ENCODE measurements at places on chromosomes 1 and 21. TPM values are rescaled to one million over a fixed set of nuclear protein-coding genes. Genes with fewer than 3 reads are reported as not detected.

DNA sequence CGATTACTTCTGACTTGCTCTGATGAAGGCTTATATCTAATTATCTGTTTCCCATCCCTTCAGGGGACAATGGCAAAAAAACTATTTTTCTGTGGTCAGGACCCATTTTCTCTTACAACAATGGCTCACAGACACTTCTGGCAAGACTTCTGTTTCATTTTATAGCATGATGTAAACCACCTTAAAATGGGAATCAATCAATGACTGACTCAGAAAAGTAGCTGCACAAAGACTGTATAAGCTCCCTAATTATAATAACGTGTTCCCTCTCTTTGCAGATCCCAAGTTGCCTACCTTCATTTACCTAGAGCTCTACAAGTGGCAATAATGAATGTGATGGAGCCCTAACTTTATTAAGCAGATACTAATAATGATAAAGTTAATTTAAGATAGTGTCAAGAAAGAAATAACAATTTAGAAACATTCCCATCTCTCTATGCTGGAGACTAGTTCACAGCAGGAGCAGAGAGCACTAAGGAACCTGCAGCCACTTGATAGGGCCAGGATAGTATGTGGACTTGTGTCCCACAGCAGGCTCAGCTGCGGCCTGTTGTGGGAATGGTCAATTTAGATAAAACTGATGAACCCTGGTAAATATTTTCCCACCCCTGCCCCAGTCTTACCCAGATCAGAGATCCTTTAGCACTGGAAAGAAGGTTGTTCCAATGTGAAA lies 538 bp downstream of the GBP2 start:
- DNase-seq, result no peak
- no peak overlapping the region for H3K4me3 ChIP-seq
- H3K27me3 ChIP-seq, result no peaks in the 10 kb centered on the region

GRCh38 chr1:110453829-110454228 lies 2.9 kb downstream of the PROK1 start:
- no peak for DNase-seq
- no peak overlapping the region for H3K27ac ChIP-seq
- no peaks in the 10 kb centered on the region for H3K4me1 ChIP-seq
- no peak overlapping the region for H3K4me3 ChIP-seq

DNA sequence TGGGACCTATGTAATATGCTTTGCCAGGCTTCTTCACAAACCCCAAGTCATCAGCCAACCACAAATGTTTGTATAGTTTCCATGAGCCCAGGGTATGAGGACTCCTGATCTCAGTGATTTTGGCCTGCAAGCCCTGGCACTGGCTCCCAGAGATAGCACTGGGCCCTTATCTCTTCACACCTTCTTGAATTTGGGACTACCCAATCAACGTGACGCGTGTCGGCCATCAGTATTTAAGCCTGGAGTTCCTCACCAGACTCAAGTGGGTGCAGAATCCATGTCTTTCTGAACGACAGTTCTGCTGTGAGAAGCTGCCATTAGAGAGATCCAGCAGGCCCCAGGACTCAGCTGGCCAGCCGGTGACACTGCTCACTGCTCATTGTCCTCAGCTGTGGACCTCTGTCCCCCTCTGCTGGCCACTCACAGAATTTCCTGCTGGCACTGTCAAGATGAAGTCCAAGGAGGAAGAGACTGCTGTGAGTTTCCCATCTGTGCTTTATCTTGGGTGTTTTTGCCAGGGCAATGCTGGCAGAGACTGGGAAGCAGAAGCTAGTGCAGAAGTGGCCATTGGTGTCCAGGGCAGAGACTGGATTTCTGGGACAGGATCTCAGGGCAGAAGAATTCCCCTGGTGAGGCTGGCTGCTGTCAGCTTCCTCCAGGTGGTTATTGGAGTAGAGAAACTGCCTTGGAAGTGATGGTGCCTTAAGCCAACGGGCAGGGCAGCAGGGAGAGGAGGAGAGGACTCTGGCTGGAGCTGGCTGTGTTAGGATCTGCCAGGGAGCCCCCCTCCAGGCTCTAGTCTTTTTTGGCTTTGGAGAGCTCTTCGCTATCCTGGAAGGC lies 28.4 kb downstream of the TMCC2 start:
- no peak overlapping the region for H3K4me3 ChIP-seq
- no peaks in the 10 kb centered on the region for H3K27me3 ChIP-seq
- no peaks in the 10 kb centered on the region for H3K36me3 ChIP-seq

GRCh38 chr1:152884085-152884484 lies 6.0 kb downstream of the SMCP start:
- no peak overlapping the region for H3K4me3 ChIP-seq
- no peaks in the 10 kb centered on the region for H3K36me3 ChIP-seq

- H3K4me3 ChIP-seq, result no peak overlapping the region
- H3K4me1 ChIP-seq, result no peaks in the 10 kb centered on the region
- DNase-seq, result no peak
- no peak overlapping the region for H3K27ac ChIP-seq
Measured at GRCh38 chr21:17636711-17637110, 24.0 kb upstream of the BTG3 start.

DNA sequence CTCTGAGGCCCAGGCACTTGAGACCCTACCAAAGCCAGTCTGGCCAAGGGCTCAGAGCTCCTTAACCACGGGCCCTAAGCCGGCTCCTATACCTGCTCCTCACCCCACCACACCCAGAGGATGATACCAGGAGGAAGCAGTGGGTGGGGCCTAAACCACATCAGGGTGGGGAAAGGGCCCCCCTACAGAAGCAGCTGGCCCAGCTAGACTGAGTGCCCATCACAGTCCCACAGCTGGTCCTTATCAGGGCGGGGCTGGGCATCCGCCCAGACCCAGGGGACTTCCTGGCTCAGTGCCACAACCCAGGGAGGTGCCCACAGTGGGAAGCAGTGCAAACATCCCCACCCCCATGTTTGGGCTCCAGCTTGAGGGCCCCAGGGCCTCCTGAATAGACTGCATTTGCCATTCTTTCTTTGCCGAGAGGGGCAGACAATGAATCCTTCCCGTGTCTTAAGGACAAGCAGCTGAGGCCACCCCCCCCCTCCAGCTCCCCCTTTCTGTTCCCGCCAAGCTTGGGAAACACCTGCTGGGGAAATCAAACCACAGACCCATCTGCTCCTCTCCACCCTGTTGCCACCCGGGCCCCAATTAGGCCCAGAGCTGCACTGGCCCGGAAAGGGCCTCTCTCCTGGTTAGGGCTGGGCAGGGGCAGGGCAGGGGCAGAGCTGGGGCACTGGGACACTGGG lies 6.2 kb downstream of the E2F2 start:
- peaks cover 41% of the 10 kb centered on the region for H3K4me1 ChIP-seq
- peaks cover 36% of the 10 kb centered on the region for H3K36me3 ChIP-seq
- no peak overlapping the region for H3K4me3 ChIP-seq
- DNase-seq, result peak; percentile 58
- no peaks in the 10 kb centered on the region for H3K27me3 ChIP-seq
- peak overlapping the region; percentile 52 for H3K27ac ChIP-seq

GRCh38 chr1:43009274-43009673 lies 50.6 kb upstream of the SLC2A1 start:
- H3K4me3 ChIP-seq, result no peak overlapping the region
- H3K36me3 ChIP-seq, result no peaks in the 10 kb centered on the region
- H3K4me1 ChIP-seq, result peaks cover 22% of the 10 kb centered on the region
- no peaks in the 10 kb centered on the region for H3K27me3 ChIP-seq
- peak; percentile 95 for DNase-seq

DNA sequence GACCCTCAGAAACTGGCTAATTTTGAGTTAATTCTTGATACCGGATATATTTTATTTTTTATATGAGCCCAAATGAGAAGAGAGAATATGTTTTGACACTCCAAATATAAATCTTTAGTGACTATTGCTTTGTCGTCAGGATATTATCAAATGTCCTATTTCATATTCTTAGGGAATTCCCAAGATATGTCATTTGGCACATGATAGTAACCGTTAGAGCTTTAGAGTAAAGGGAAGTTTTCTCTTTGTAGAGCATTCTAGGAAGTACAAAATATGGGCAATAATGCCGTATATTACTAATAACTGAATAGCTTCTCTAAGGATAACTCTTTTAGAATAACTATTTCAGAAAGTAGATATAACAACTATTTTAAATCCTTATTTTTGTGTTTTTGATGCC lies 8.3 kb upstream of the AMY2B start:
- H3K36me3 ChIP-seq, result no peaks in the 10 kb centered on the region
- DNase-seq, result no peak

DNA sequence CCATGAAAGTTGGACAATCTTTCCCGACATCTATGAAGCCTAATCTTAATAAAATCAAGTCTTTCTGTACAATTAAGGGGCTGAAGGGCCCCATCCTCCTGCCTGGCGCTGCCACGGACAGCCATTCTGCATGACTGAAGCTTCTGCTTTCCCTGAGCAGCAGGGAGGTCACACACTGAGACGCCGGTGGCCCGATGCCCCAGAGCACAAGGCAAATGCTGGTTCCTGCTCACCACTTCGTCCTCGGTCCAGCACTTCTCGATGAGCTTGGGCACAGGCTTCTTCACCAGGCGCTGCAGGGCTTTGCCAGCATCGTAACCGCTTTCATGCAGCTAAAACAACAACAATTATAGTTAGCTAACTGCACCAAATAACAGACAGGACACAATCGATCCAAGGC lies 147.8 kb downstream of the SLC45A1 start:
- DNase-seq, result no peak
- H3K4me1 ChIP-seq, result peaks cover 80% of the 10 kb centered on the region
- peak overlapping the region; percentile 89 for H3K27ac ChIP-seq
- H3K4me3 ChIP-seq, result no peak overlapping the region
- H3K27me3 ChIP-seq, result no peaks in the 10 kb centered on the region

DNA sequence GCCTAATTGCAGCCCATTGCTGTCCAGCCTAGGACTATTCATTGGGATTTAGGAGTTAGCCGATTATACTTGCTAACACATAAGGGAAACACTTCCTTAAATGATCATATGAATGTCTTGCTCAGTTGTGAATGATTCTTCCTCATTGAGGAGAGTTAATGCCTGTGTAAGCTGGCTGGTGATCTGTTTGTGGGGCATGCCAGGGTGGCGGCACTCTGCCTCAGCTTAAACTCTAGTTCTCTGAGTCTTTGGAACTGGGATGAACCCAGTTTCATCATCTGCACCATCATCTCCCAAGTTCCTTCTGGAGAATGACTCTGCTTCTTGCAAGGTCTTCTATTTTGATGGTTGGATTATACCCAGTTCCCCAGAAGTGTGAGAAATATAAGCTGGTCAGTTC lies 23.9 kb upstream of the SLAMF6 start:
- no peak overlapping the region for H3K4me3 ChIP-seq
- no peaks in the 10 kb centered on the region for H3K4me1 ChIP-seq
- DNase-seq, result no peak

DNA sequence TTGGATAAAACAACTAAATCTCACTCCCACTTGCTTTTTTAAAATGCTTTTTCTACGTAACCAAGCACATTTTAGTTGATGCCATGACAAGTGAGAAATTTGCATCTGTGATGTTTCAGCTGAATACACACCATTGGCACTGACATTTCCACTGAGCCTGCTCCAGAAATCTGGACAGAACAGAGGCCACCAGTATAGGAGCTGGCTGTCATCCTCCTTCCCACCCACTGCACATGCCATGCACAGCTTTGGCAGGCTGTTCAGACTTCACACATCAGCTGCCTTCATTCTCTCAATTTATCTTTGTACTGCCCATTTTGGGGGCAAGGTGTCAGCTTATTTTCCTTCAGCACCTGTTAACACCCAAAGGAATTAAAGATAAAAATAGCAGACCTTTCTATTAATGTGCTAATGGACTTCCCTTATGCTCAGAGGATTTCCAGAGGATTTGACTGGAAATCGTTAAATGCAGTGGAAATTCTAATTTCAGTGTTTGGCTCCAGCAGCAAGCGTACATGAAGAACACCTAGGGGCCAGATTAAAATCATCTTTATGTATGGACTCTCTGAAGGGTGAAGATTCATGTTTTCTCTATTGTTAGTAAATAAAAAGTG lies 12.9 kb upstream of the PODN start:
- H3K36me3 ChIP-seq, result no peaks in the 10 kb centered on the region
- H3K27me3 ChIP-seq, result no peaks in the 10 kb centered on the region
- no peak for DNase-seq
- no peak overlapping the region for H3K27ac ChIP-seq
- H3K4me3 ChIP-seq, result no peak overlapping the region

GRCh38 chr1:102546251-102546650 lies 549.5 kb upstream of the OLFM3 start:
- no peaks in the 10 kb centered on the region for H3K36me3 ChIP-seq
- no peak overlapping the region for H3K27ac ChIP-seq
- DNase-seq, result no peak

GRCh38 chr1:58968360-58968952 lies 184.6 kb upstream of the JUN start:
- H3K4me3 ChIP-seq, result no peak overlapping the region
- no peak overlapping the region for H3K27ac ChIP-seq
- H3K4me1 ChIP-seq, result no peaks in the 10 kb centered on the region
- DNase-seq, result no peak

Gene PLPPR4
- total RNA-seq, result not detected

Gene ENTREP3
- 75.5 TPM for total RNA-seq

Gene UMODL1
- total RNA-seq, result not detected

Gene SF3B4
- 124 TPM for total RNA-seq

All from A673 (cell line).